ENCODE measurements at places on chromosomes 4 and X. TPM values are rescaled to one million over a fixed set of nuclear protein-coding genes. Genes with fewer than 3 reads are reported as not detected.

KLHL34 gene
- not detected for total RNA-seq

RPS6KA6 gene
- 10.1 TPM for total RNA-seq

HS3ST1 gene
- 16.9 TPM for total RNA-seq

DNA sequence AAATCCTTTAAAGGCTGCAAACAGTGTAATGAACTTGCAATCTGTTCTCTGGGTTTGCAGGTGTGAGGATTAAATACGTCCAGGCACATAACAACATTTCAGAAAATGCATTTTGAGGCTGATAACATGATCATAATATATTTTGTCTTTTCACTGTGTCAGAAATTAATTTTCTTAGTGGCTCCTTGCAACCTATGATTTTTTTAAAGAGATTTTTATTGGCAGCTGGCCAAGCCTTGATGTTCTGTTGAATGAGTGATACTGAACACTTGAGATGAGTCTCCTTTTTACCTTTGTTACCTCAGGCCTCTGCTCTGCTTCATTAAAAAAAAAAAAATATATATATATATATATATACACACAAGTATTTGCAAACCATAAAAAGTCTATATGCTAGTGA lies 68.2 kb upstream of the TENM3 start:
- DNase-seq, result no peak

GRCh38 chr4:46649390-46649789 lies 259.5 kb upstream of the GABRA2 start:
- no peak for DNase-seq

DNA sequence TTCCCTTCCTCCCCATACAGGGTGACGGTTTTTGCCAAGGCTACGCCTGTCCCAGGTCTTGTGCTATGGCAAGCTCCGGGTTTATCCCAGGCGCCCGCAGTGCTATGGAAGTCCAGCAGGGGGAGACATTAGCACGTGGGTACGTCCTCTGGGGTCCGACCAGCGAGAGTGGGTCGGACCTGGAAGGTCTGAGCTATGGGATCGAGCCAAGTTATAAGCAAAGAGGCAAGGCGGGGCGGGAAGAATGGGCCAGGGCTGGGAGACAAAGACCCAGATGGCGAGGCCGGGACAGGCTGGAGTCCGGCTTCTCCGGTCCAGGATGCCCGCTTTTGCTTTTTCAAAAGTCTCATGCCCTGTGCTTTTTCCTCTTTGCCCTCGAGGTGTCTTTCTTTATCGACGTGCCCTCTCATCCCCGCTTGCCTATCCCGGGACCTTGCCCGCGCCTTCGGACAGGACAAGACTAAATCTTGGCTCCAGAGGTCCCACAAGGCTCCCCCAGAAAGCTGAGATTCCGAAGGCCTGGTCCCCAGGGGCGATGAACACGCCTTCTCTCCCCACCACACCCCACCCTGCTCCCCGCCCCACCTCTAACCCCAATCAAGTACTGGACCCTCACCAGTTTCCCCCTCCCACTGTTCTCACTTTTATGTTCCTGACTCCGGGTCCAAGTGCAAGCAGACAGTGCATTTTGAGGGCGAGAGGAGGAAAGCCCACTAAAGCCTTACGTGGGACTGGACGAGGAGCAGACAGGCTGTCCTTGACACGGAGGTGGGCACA lies 785 bp upstream of the EFNB1 start:
- DNase-seq, result peak; percentile 46

TMEM271 gene
- total RNA-seq, result not detected

- DNase-seq, result peak; percentile 42
Observed at GRCh38 chr4:76831711-76832373, 66.1 kb downstream of the SOWAHB start.

DIAPH2 gene
- 17.9 TPM for total RNA-seq

GRCh38 chrX:103367502-103367901 lies 8.8 kb upstream of the BEX3 start:
- peak; percentile 14 for DNase-seq

GRCh38 chr4:13355111-13355880 lies 128.8 kb downstream of the RAB28 start:
- DNase-seq, result no peak

ZNF157 gene
- total RNA-seq, result 0.17 TPM

DNA sequence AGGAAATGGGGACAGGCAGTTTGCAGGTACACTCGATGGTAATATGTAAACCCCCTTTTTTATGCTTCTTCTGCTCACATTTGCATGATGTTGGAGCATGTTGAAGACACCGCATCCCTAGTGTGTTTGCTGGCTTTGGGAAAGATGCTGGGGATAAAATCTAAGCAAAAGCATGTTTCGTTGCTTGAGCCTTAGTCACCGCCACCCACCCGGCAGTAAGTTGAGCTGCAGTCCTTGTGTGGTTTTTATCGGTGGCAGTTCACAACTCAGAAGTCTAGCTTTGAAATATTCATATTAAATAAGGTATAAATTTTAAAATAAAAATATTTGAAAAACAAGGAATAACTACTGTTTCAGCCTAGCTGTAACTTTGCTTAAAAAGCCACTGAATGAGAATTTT lies 21.7 kb upstream of the MND1 start:
- DNase-seq, result no peak

SOX3 gene
- total RNA-seq, result not detected

- no peak for DNase-seq
Observed at GRCh38 chr4:60745800-60746571, 454.1 kb upstream of the ADGRL3 start.

- DNase-seq, result no peak
Observed at GRCh38 chr4:153155686-153156085, 48.6 kb upstream of the TRIM2 start.

- no peak for DNase-seq
Observed at GRCh38 chrX:107602694-107603239, 25.5 kb upstream of the PRPS1 start.
